ENCODE measurements at places on chromosomes 1 and 21.

DNA sequence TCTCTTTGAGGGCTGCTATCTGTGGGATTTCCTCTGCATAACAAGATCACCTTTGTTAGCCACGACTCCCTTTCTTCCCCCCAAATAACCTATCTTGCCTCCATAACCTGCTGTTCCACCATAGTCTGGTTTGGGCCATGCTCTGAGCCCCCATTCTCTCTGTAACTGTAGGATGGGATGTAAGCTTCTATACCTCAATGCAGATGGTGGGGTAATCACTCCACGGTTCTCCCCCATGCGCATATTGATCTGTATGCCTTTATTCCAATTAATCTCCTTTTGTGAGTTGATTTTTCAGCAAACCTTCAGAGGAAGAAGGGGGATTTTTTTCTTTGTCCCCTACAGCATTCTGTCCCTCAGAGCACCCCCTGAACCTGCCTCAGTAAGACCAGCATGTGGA, 170.1 kb upstream of the IRF2BP2 start:
- DNase-seq: no peak

DNA sequence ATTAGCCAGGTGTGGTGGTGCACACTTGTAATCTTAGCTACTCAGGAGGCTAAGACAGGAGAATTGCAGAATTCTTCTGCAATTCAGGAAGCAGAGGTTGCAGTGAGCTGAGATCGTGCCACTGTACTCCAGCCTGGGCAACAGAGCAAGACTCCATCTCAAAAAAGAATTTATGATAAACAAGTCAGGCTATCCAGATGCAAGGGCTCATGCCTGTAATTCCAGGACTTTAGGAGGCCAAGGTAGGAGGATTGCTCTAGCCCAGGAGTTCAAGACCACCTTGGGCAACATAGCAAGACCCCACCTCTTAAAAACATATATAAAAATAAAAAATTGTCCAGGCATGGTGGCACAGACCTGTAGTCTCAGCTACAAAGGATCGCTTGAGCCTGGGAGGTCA, 10.5 kb upstream of the CBR3 start:
- DNase-seq: no peak

DNA sequence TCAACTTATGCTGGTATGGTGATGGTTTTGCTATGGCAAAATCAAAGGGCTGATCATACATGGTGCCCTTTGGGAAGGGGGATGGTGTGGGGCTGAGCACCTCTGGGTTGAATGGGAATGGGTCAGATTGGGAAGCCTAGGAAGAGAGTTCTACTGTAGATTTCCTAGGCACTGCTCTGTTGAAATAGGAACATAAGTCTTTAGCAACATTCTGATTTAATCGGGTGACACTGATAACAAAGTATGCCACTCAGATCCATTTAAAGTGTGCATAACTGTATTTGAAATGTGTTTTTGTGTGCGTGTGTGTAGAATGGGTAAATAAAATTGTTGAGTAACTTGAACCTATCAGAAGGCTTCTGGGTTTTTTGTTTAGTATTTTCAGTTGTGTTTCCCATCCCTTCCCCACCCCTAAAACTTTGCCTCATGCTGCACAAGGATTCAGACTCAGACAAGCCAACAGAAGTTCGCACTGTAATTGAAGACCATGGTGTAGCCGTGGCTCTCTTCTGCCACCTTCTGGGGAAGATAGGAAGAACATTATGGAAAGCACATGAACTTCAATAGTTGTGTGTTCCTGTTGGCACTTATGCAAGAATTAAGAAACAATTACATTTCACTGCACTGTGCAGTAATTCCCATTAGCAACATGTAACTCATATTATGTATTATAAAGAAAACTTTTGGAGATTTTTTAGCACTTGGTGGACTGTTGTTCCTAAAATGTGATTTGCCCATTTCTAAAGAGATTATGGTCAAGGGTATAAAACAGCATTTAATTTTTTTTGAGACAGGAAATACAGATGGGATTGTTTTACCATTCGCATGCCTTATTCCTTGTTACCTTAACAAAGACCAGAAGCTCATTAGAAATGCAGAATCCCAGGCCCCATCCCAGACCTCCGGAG, 10.9 kb upstream of the C4BPB start:
- peak; percentile 64 for DNase-seq

DNA sequence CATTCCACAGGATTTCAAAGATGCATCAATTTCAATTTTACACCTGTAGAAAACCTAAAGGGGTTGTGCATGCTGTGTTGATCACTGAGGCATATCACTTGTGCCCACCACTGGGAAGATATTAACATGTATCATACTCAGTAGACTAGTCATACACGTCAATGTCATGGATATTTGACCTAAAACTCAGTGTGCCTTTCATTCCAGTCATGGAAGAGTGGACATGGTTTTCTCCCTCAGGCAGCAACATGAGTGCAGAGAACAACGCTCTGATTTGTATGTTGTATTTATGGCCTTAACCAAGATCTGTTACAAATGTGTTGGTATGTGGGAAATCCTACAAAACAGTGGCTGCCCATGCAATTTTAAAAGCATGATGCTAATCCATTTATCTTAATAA, 6.1 kb upstream of the C1orf53 start:
- DNase-seq: no peak

DNA sequence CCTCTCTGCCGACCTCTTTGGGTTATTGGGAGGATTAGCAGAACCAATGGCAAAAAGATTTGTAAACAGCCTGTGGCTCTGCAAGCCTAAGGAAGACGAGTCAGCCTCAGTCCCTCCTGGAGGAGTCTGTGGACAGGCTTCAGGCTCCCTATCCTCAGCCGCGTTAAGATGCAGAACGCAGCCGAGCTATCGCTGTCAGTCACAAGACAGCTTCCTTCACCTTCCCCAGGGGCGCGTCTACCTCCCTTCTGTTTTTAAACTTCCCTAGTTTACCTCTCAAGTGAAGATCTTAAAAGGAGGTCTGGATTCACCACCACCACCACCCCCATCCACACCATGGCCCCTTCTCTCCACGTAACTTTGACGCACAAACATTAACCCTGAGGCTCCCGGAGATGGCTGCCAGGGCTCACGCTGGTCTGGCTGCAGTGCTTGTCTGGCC, 738 bp downstream of the CAMK1G start:
- no peak for DNase-seq

DNA sequence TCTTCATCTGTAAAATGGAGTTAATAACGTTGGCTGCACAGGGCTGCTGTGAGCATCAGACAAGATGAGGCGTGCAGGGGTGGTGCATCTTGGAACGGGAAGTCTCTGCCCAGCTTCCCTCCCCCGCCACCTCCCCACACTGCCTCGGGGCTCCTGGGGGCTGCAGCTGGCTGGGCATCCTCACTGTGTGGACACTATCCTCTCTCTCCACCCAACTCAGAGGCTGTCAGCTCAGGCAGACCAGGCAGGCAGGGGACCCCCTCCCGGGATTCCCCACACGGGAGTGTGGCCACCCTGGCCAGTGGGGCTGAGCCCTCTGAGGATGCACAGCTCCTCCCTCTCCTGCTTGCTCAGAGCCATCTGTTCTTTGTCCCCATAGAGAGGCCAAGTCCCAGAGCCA, 122.7 kb downstream of the CCDC185 start:
- DNase-seq: no peak
